ENCODE measurements at places on chromosomes 1 and 21.

DNA sequence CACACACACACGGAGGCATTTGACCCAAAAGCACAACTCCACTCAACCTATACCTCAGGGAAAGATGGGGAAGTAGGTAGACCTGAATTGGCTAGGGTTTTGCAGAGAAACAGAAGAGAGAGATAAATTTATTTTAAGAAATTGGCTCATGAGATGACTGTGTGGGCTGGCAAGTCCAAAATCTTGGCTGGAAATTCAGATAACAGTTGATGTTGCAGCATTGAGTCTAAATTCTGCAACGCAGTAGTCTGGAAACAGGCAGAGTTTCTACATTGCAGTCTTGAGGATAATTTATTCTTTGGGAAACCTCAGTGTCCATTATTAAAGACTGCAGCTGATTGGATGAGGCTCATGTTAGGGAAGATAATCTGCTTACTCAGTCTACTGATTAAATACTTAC is 4.3 kb upstream of the LCE2B start:
- no peak for DNase-seq

DNA sequence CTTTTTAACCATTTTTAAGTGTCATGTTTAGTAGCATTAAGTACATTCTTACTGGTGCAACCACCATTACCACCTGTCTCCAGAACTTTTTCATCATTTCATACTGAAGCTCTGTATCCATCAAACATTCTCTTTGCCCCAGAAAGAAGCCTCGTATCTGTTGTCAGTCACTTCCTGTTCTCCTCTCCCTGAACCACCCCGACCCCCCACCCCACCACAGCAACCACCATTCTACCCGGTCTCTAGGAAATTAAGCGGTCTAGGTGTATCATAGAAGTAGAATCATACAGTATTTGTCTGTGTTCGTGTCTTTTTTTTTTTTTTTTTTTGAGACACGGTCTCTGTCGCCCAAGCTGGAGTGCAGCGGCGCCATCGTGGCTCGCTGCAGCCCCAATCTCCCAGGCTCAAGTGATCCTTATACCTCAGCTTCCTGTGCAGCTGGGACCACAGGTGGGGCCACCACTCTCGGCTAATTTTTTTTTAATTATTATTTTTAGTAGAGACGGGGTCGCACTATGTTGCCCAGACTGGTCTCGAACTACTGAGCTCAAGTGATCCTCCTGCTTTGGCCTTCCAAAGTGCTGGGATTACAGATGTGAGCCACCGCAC is 23.7 kb upstream of the EPHA8 start:
- no peak for DNase-seq

DNA sequence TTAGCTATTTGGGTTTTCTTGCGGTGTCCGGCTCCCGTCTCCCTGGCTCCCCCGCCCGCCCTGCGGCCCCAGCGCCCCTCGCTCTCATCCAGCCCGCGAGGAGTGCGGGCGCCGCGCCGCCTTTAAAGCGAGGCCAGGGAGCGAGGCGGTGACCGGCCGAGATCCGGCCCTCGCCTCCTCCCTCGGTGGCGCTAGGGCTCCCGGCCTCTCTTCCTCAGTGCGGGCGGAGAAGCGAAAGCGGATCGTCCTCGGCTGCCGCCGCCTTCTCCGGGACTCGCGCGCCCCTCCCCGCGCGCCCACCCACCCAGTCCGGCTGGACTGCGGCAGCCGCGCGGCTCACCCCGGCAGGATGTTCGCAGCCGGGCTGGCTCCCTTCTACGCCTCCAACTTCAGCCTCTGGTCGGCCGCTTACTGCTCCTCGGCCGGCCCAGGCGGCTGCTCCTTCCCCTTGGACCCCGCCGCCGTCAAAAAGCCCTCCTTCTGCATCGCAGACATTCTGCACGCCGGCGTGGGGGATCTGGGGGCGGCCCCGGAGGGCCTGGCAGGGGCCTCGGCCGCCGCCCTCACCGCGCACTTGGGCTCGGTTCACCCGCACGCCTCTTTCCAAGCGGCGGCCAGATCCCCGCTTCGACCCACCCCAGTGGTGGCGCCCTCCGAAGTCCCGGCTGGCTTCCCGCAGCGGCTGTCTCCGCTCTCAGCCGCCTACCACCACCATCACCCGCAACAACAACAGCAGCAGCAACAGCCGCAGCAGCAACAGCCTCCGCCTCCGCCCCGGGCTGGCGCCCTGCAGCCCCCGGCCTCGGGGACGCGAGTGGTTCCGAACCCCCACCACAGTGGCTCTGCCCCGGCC is 492 bp downstream of the HLX start:
- no peak for DNase-seq

DNA sequence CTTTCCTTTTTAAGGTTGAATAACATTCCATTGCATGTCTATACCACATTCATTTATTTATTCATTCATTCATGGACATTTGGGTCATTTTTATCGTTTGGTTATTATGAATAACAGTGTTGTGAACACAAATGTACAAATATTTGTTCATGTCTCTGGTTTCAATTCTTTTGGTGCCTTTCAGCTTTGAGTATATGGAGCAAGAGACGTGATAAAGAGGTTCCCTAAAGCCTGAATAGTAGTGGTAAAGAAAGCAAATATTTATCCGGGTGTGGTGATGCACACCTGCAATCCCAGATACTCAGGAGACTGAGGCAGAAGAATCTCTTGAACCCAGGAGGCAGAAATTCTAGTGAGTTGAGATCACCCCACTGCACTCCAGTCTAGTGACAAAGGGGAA is 5.3 kb upstream of the RLF start:
- no peak for DNase-seq
